ENCODE measurements at places on chromosomes 1 and 21.

GRCh38 chr1:177311586-177311985 is 140.8 kb downstream of the BRINP2 start:
- no peak for DNase-seq

DNA sequence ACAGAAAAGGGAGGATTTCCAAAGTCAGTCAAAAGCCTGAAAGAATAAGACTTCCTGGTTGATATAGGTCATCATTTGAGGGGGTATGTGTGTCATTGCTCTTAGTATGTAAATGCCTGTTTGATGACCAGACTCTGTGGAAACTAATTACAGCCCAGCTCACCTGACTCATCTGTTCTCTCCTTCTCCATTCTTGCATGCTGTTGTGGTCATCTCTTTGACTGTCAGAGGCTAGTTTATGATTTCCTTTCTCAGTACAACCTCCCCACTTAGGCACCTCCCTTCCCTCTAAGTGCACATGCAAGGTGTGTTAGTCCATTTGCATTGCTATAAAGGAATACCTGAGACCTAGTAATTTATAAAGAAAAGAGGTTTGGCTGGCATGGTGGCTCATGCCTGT is 2.4 kb upstream of the C1orf116 start:
- DNase-seq, result no peak

DNA sequence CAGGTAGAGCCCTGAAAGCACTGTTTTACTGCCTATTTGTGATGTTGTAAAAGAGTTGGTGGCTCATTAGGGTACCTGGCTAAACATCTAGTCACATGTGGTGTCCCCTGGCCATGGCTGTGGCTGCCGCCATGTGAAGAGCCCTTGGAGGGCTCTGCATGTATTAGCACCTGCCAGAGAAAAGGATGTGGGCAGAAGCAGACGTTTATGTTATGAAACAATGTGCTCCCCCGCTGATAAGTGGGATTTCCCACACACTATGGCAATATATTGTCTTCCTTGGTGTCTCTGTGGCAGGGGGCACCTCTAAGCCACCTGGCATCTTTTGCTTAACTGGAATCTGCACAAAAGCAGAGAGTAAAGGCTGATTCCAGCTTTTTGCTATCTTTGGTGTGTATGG is 9.6 kb downstream of the TENT5C start:
- DNase-seq, result peak; percentile 25

DNA sequence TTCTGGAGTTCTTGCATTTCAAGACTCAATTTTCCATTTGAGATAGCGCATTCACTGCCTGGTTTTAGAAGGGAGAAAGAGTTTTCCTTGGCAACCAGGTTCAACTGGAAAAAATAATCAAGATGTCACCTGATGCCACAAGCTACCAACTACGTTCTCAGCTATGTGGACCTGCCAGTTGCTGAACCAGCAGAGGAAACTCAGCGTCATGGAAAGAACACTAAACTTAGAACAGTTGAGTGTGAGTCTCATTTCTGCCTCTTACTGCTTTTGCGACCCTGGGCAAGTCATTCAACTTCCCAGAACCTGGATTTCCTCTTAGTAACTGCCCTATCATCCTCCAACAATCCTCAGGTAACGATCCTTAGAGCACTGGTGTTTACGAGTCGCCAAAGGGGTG is 373.0 kb upstream of the ESRRG start:
- DNase-seq, result no peak

DNA sequence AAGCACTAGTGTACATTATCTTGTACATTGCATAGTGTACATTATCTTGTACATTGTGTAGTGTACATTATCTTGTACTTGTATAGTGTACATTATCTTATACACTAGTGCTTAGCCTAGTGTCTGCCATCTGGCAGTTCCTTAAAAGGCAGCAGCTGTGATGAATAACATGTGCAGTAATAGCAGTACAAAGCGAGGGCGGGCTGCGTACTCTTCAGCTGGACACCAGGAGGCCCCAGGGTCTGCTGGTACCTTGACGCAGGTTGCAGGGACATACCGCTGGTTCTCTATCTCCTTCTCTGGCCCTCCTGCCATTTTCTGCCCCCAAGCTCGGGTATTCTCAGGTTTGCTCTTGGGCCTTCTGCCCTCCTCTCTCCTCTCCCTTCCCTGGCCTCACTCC is 149.6 kb downstream of the SEC16B start:
- DNase-seq, result no peak

Data from posterior vena cava (tissue), 2 donors.